ENCODE measurements at places on chromosomes 7 and 10.

- DNase-seq = no peak
These were observed 88.9 kb upstream of the PAX2 start for GRCh38 chr10:100656454-100656853.

DNA sequence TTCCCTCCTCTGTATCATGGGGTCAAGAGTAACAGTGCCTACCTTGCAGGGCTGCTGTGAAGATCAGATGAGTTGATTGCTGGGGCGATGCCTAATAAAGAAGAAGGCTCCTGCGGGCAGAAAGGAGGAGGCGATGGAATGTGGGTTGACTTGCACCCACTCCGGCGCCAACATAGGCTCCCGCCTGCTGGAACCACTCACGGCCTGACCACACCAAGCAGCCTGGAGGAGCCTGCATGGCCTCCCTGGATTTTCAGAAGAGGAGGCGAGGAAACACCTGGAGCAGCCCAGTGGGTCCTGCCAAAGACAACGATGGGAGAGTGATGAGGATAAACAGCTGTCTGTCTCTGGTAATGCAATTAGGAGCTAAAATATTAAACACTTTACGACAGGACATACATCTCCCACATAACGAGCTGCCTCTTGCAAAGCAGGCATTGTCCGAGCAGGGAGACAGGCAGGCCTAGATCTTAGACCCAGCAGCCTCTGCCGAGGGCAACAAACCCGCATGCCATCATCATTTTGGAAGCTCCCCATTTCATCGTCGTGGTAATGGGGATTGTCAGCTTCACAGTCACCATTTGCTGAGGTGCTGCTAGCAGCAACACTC lies 302.9 kb upstream of the ZMIZ1 start:
- no peak for DNase-seq

GRCh38 chr10:58662314-58662713 lies 149.6 kb downstream of the BICC1 start:
- no peak for DNase-seq

GRCh38 chr10:23439961-23440889 lies 1.4 kb downstream of the OTUD1 start:
- peak; percentile 17 for DNase-seq

DNA sequence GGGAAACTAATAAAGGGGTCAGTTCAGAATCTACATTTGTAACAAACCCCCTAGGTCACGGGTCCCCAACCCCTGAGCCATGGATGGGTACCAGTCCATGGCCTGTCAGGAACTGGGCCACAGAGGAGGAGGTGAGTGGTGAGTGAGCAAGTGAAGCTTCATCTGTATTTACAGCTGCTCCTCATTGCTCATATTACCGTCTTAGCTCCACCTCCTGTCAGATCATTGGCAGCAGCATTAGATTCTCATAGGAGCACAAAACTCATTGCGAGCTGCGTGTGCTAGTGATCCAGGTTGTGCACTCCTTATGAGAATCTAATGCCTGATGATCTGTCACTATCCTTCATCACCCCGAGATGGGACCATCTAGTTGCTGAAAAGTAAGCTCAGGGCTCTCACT lies 88.4 kb upstream of the MPP7 start:
- DNase-seq = no peak

GRCh38 chr7:31476073-31476745 lies 37.7 kb upstream of the ITPRID1 start:
- no peak for DNase-seq

- no peak for DNase-seq
These were observed 112.8 kb upstream of the AHR start for GRCh38 chr7:17185690-17186070.

DNA sequence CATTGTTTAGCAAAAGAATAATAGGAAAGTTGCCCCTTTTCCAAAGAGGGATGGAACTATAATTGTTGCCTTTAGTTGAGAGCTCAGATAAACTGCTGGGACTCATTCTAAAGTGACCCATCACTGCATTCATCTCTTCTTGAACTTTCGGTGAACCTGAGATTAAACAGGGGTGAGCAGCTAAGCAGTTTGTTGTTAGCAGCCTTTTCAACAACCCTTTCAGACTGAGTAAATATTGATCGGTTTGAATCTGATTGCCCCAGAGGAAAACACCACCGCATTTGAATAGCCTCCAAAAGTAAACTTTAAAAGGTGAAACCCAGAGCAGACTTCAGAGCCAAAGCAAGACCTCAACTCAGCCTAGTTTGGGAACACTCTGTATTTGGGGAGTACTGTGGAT lies 4.7 kb downstream of the HOXA1 start:
- no peak for DNase-seq

GRCh38 chr7:155749578-155749977 lies 62.7 kb downstream of the SHH start:
- DNase-seq = no peak

GRCh38 chr10:83274088-83274487 lies 865.2 kb upstream of the GHITM start:
- no peak for DNase-seq

DNA sequence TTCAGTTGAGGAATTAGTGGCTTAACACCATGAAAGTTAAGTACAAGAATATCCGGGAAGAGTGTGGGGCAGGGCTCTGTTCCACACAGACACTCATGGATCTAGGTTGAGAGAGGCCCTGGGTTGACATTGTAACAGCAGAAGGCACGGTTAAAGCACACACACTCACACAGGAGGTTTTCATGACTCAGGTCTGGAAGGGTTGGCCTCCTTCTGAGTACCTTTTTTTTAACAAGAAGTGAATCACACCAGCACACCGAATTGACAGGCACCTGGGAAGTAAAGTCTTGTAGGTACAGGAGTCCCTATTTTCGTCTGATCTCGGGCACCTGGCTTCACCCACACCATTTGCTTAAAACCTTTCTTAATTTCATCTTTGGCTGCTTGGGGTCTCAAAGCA lies 509.4 kb upstream of the ADARB2 start:
- DNase-seq = no peak

GRCh38 chr10:86642021-86642420 lies 12.3 kb upstream of the OPN4 start:
- no peak for DNase-seq

DNA sequence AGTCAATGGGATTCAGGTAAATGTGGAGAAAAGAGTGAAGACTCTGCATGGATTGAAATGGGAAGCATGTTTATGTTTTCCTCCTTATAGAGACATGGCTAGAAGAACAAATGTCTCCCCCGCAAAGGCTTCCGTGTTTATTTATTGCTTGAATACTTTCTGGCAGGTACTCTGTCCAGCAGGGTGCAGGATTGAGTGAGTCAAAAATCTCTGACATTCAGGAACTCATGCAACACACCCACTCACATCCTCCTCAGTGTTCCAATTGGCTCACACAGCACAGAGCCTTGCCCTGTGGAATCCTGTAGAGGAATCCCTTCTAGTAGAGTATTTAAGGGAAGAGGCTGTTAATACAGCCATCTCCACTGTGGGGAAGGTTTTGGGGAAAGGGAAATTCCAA lies 290.3 kb upstream of the VWC2 start:
- DNase-seq = no peak

GRCh38 chr10:127405221-127405620 lies 143.9 kb upstream of the NPS start:
- no peak for DNase-seq

DNA sequence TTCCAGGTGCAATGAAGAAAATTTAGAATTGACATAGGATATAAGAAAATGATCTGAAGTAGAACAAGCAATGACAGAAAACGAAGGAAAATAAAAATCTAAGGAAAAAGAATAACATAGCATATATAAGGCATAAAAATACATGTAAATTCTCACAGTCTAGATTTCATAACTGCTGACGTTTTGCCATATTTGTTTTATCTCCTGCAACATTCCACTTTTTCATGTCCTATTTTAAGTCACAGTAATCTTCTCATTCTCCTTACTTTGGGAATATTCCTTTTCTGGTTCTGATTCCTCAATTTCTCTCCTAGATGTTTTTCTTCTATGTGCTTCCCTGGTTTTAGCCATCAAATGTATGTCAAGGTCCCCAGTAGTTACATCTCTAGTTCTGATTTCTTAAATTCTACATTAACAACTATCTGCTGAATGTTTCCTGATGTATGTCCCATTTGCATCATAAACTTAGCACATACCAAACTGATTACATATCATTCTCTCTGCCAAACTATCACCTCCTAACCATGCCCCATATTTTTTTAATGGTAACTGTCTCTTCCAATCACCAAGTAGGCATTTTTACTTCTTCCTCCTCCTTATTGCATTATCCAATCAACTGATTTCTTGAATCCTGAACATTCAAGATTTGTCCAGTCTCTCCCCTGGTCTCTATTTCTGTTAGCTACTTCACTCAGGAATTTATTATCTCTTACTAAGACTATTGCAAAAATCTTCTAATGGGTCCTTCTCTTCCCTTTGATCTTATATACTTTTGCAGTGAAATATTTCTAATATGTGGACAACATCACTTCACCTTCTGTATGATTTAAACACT lies 171.3 kb downstream of the DNAJC1 start:
- DNase-seq = no peak

- no peak for DNase-seq
These were observed 89.9 kb downstream of the WDFY4 start for GRCh38 chr10:48774416-48775205.

- DNase-seq = no peak
These were observed 684.8 kb upstream of the PCDH15 start for GRCh38 chr10:55485827-55486226.

DNA sequence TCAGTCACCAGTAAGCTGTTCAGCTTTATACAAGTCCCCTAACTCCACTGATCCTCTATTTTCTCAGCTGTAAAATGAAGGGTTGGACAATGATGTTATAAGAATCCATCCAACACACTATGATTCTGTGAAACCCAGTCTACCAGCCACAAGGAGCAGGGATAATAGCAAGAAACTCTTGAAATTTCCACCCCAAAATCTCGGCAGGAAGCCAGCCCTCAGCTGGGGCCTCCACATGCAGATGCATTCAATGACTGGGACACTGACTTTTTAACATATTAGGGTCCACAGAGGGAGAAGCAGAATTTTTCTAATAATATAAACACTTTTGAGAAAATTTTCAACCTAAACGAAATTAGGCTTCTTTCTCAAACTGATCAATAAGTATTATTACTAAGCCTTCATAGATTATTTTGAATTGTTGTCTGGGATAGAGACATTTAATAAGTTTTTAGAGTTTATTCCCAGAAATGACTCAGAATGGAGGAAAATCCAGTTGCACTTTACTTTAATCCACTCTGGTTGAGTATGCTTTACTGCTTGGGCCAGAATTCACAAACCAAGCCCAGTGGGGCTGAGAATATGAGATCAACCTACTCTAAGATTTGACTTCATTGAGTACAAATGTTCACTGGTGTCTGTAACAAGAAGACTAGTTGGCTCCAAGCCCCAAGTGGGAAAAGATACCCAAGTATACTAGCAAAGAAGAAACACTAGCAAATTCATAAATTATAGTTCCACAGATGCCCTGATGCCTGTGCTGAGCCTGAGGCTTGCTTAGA lies 168.6 kb downstream of the C7orf25 start:
- no peak for DNase-seq

GRCh38 chr7:79465551-79465950 lies 12.1 kb upstream of the MAGI2 start:
- no peak for DNase-seq

DNA sequence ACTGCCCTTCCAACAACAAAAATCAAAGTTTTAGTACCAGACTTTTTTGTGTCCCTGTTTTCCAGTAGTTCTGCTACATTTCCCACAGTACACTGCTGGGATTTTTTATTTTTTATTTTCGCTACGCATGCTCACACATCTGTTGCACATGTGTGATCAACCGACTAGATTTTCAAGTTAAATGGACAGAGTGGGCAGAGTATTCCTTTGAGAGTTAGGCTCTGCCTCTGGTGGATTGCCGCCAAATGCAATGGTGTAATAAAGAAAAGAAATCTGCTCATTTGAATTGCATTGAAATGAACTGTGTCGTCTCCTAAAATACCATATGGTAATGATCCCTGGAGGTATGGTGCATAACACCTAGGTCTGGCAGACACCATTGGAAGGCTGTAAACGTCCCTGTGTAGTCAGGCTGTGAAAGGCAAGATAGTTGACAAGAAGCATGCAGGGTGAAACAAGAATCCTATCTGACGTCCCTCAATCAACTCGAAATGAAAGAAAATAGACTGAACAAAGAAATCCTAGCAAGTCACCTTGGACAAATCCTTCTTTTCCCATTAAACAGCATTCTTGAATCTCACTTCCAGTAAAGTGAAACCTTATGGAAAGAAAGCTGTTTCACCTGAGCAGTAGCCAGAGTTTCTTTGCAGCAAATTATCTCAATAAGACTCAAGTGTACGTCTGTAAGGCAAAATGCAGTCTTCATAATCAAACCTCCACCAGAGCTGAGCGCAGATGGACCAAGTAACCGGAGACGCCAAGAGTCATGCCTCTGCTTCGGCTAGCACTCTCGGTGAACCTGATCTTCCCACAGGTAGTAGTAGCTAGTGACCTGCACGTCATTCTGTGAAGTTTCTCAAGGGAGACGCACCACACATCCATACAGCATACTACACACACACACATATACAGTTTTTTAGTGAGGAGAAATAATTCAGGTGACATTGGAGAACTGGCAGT lies 357.3 kb downstream of the CRPPA start:
- DNase-seq = no peak

GRCh38 chr10:111873621-111874135 lies 309.9 kb downstream of the GPAM start:
- no peak for DNase-seq

- no peak for DNase-seq
These were observed 25.2 kb downstream of the IRF5 start for GRCh38 chr7:128962899-128963298.

- no peak for DNase-seq
These were observed 135.8 kb upstream of the CXCL12 start for GRCh38 chr10:44520651-44521050.

GRCh38 chr10:77245953-77246352 lies 391.7 kb downstream of the KCNMA1 start:
- DNase-seq = no peak

DNA sequence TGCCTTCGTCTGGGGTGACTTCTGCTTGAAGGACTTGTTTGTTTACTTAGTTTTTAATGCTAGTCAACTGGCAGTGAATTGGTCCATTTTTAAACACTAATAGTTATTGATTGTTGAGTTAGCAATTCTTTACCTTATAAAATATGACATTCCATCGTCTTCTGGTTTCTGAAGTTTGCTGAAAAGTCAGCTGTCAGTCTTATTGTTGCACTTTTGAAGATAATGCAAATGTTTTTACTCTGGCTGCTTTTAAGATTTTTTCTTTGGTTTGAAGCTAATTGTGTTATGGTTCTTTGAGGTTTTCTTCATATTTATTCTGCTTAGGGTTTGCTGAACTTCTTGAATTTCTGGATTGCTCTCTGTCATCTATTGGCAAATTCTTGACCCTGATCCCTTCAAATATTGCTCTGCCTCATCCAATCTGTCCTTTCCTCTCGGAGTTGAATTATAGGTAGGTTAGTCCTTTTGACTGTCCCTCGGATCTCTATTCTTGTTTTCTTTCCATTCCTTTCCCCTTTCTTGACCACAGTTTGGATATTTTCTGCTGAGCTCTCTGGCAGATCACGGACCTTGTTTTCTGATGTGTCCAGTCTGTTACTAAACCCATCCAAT lies 24.2 kb downstream of the MGMT start:
- DNase-seq = no peak

DNA sequence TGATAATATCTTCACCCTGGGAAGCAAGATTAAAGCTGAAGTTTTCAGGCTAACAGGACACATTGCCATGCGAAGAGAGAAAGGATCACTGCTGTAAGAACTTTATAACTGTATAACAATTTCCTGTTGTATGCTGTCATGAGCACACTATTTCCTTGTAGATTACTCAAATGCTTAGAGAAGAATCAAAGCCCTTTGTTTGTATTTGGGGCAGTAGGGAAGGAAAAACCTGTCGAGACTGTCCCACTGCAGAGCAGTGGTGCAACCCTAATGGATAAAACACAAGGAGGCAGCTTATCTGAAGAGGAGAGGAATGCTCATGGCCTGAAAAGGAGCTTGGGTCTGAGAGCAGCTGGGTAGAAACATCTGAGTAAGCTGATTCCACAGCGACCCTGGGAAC lies 327.7 kb upstream of the NPSR1 start:
- no peak for DNase-seq
